T-cell (primary cell): ENCODE measurements at places on chromosomes 5 and 9. TPM values are rescaled to one million over a fixed set of nuclear protein-coding genes. Genes with fewer than 3 reads are reported as not detected.

GRCh38 chr5:135208903-135209721 lies 175.1 kb upstream of the PITX1 start:
- no peak for DNase-seq

DNA sequence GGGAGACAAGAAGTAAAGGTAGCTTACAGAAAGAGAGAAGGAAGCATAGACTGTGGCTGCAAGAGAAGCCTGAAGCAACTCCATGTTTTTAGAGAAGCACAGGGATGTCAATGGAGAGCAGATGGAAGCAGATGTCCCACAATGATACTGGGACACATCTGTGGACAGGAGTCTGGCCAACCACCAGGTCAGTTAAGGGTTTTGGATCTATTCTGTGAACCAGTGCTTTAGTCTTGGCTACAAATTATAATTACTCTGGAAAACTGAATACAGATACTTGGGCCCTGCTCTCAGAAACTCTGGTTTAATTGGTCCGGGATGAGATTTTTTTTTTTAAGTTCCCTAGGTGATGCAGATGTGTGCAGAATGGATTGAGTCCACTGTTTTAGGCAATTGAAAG lies 592.8 kb downstream of the CSNK1G3 start:
- DNase-seq, result no peak

DNA sequence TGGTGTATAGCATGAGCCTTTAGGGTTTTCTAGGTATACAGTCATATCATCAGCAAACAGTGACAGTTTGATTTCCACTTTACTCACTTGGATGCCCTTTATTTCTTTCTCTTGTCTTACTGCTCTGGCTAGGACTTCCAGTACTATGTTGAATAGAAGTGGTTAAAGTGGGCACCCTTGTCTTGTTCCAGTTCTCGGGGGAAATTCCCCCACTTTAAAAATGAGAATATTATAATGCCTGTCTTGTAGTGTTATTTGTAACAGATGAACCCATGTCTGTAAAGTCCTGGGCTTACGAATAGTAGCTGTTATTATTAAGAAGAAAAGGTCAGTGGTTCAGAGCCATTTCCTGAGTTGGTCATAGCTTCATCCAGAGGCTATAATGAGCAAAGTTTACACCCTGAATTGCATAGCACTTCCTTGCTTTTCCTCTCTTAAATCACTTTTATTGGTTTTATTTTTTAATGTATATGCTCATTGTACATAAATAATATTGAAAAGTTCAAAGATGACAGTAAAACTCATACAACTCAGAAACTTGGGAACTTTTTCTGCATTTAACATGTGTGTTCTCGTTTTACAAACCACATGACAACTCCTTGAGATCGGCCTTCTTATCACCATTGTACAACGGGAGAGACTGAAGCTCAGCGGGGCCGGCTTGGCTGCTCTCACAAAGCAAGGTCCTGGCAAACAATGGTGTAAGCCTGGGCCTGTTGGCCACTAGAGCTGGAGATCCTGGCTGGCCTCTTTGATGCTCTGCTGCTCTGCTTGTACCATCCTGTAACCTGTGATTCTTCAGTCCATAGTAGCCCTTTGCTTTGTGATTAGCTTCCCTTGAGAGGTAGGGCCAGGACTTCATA lies 85.2 kb downstream of the CYFIP2 start:
- no peak for DNase-seq

- no peak for DNase-seq
These were observed 617.6 kb downstream of the IRX1 start for GRCh38 chr5:4212981-4213819.

DNA sequence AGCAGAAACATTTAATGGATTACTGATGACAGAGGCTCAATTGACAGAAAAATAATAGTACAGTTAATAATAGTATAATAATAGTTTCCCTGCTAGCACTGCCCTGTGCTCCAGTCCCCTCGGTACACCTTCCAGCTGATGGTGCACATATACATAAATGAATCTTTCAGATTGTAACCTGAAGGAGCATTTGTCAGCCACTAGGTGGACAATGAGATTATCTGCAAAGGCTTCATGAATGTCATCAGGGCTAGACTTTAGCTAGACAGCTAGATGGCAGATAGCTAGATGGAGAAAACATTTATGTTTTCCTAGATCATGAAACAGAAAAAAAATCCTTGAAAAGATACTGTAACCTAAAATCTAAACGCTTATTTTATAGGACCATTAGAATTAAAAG lies 304.4 kb upstream of the SMC2 start:
- no peak for DNase-seq

- DNase-seq, result no peak
These were observed 6.6 kb downstream of the ARL10 start for GRCh38 chr5:176371621-176372539.

- DNase-seq, result no peak
These were observed 95.5 kb upstream of the PUM3 start for GRCh38 chr9:2939368-2939767.

DNA sequence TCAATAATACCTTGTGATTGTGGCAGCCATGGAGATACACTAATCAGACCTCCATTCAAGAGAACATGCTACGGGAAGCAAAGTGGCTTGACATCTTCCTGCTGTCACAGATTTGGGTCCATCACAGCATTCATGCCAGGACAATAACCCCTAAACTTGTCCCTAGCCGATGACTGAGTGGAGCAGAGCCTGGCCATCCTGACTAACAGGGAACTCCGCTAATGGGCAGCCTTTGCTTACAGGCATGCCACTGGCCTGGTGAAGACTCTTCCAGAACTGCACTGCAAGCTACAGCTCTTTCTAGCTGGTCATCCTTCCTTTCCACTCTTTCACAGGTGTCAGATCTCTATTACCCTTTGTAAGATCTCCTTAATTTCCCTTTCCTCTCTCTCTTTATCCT lies 16.0 kb downstream of the FAM174A start:
- no peak for DNase-seq

DNA sequence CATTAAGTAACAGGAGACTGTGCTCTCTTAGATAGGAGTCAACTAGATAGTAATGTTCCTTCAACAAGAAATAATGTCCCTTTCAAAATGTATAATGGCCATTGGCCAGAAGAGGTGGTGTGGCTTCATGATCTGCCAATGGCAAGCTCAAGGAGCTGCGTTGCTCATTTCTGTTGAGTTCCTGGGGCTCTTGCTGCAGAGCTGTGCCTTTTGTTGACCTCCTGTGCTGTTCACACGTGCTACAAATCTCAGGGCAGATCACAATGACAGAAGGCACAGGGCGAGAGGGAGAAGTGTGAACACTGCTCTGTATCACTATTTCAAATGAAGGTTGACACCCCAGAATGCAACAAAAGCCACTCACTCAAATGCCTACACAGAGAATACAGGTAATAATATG lies 16.0 kb upstream of the TBC1D2 start:
- DNase-seq, result no peak

DNA sequence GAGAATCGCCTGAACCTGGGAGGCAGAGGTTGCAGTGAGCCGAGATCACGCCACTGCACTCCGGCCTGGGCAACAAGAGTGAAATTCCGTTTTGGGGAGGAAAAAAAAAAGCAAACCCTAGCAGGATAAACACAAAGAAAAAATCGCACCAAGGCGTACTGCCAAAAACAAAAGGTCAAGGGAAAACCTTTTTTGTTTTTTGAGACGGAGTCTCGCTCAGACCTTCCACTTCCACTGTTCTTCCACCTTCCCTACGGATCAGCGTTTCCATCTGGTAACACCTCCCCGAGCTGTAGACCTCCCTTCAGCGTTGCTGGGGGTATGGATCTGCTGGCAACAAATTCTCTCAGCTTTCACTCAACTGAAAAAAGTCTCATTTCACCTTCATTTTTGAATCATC lies 20.1 kb upstream of the FCN2 start:
- DNase-seq, result no peak

DNA sequence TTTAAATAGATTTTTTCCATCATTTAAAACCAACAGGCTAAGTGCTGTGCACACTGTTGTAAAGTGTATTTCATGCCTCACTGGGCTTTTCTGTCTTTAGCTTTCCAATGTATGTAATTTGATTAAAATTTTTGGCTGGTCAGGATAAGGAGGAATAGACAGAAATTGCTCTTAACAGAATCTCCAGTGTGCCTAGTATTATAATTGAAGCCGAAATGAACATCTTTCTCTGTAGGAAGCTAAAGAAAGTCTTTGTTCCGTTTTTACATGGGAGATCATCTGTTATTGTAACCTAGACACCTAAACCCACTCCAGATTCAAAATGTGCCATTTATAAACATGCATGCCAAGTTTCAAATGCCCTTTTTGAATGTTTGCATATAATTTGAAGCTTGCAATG lies 54.5 kb upstream of the SMIM15 start:
- DNase-seq, result no peak

DNA sequence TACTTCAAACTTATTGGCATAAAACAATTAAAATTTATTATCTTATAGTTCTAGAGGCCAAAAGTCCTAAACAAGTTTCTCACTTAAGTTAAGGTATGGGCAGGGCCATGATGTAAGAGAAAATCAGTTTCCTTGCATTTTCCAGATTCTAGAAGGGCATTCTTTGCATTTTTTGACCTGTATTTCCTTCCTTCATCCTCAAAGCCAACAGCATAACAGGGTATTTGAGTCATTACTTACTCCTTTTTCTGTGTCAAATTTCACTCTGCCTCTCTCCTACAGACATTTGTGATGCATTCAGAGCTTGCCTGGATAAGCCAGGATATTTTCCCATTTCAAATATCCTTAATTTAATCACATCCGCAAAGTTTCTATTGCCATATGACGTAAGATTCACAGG lies 1499.0 kb downstream of the EFNA5 start:
- DNase-seq, result no peak

- DNase-seq, result peak; percentile 90
These were observed 260.0 kb downstream of the AUH start for GRCh38 chr9:91101611-91102168.

GRCh38 chr9:125341566-125341965 lies 79.9 kb downstream of the GAPVD1 start:
- DNase-seq, result no peak

GRCh38 chr5:61704289-61704688 lies 372.2 kb downstream of the ZSWIM6 start:
- DNase-seq, result no peak

- DNase-seq, result no peak
These were observed 568.5 kb downstream of the RAB3C start for GRCh38 chr5:59151162-59151889.

- DNase-seq, result no peak
These were observed 30.6 kb downstream of the EDIL3 start for GRCh38 chr5:84354101-84354500.

DNA sequence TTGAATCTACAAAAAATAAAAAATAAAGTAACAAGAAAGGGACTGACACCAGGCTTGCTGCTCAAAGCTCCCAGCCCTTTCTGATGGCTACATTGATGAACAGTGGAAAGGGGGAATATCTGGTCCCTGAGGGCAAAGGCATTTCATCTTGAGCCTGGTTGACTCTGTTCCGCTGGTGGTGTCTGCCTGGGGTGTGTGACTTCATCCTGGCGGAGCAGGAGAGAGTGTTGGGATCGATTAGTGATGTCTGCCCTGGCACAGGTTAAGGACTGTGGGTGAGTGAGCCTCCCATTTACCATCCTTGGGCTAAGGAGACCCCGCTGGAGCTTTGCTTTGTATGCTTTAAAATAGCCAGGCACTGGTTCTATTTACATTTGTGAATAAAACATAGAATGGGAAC lies 56.9 kb upstream of the ASS1 start:
- no peak for DNase-seq

DNA sequence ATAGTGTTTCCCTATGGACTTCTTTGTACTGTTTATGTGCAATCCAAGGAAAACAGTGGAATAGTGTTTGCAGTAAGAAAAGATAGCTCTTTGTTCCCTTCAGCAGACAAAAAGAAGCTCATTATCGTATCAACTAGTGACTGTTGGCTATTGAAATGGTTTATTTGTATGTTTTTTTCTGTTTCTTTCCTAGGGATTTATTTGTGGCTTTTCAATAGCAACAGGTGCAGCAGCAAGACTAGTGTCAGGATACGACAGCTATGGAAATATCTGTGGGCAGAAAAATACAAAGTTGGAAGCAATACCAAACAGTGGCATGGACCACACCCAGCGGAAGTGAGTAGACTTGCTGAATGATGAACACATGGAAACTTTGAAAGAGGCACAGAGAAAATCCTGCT lies 65.1 kb downstream of the SLC44A1 start:
- no peak for DNase-seq

DNA sequence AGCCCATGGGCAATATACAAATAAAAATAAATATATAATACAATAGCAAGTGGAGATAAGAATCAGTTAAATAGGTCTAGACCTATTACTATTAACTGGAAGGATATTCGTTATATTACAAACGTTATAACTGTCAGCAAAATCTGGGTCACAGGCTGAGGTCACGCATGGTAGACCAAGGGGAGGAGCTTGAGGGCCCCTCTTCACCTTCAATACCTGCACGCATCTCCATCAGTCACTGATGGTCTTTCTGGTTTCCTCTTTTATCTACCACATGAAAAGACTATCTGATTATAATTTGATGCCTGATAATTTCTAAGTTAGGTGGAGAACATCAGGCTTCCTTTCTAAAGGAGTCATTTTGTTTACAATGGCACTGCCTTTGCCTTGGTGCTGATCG lies 43.2 kb downstream of the MAT2B start:
- no peak for DNase-seq

- DNase-seq, result no peak
These were observed 91.3 kb downstream of the MAT2B start for GRCh38 chr5:163596608-163597315.

DNA sequence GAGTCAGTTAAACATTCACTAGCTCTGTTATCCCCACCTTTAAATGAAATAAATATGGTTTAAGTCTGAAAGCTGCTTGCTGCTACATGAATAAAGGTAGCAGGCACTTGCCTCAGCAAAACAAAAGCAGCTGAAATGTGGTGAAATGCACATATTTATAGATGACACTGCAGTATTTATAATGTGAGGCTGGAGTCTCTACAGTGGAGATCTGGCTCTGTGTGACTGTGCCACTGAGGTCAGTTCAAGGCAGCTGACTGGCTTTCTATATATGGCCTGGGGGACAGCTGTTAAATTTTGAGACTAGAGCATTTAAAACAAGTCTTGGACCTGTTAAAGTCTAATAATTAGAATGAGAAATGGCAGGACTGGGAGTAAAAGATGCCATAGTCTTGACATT lies 859.6 kb upstream of the SEMA6A start:
- DNase-seq, result no peak

S1PR3 gene
- 0.23 TPM for total RNA-seq

SVEP1 gene
- 0.10 TPM for total RNA-seq

HSPA4 gene
- 51.5 TPM for total RNA-seq

HAVCR2 gene
- total RNA-seq, result 4.5 TPM

FBXL7 gene
- total RNA-seq, result 0.06 TPM

SHOC1 gene
- total RNA-seq, result not detected

AIF1L gene
- not detected for total RNA-seq

HAND1 gene
- total RNA-seq, result not detected

ACTBL2 gene
- not detected for total RNA-seq

CCDC183 gene
- total RNA-seq, result 2.2 TPM

CDH9 gene
- total RNA-seq, result 0.13 TPM
